Left cardiac atrium (tissue), 4 donors: ENCODE measurements at places on chromosomes 6 and 20. TPM values are rescaled to one million over a fixed set of nuclear protein-coding genes. Genes with fewer than 3 reads are reported as not detected.

PRKN gene
- total RNA-seq: 22.2 TPM

SCUBE3 gene
- total RNA-seq: 0.44 TPM

SIRPA gene
- total RNA-seq: 38.4 TPM

SLC17A1 gene
- not detected for total RNA-seq

BHLHE23 gene
- total RNA-seq: not detected

MTFR2 gene
- total RNA-seq: 0.31 TPM

PHACTR3 gene
- 6.4 TPM for total RNA-seq

EYS gene
- not detected for total RNA-seq

SASH1 gene
- total RNA-seq: 36.2 TPM

SS18L1 gene
- 7.6 TPM for total RNA-seq

OSER1 gene
- total RNA-seq: 19.9 TPM

DNAAF9 gene
- total RNA-seq: 17.2 TPM

BYSL gene
- 8.7 TPM for total RNA-seq

COL21A1 gene
- total RNA-seq: 12.5 TPM

OOEP gene
- total RNA-seq: 0.24 TPM

- no peak for DNase-seq
These were observed 605 bp upstream of the PPP1R16B start for GRCh38 chr20:38804682-38805501.

DNA sequence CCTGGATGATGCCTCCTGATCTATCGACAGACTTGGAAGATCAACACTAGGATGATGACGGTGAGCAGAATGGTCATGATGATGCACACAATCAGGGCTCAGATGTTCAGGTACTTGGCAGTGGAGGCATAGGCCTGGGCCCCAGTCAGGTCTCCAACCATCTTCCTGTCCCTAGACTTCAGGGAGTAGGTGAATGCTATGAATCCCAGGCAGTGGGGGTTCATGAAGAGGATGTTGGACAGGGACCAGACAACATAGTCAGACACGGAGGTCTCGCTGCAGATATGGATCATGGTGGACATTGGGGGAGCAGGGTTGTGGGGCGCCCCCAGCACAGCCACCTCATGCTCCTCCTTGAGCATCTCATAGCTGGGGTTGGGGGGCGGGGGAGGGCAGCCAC, 27.5 kb downstream of the HLA-F start:
- DNase-seq: no peak

- DNase-seq: no peak
These were observed 372.9 kb downstream of the SAMD5 start for GRCh38 chr6:147881432-147881831.

- DNase-seq: no peak
These were observed 329.7 kb upstream of the JARID2 start for GRCh38 chr6:14915888-14916832.

- no peak for DNase-seq
These were observed 56.4 kb upstream of the VSTM2L start for GRCh38 chr20:37846573-37846972.

- DNase-seq: no peak
These were observed 148.6 kb upstream of the MAN1A1 start for GRCh38 chr6:119497988-119498727.

DNA sequence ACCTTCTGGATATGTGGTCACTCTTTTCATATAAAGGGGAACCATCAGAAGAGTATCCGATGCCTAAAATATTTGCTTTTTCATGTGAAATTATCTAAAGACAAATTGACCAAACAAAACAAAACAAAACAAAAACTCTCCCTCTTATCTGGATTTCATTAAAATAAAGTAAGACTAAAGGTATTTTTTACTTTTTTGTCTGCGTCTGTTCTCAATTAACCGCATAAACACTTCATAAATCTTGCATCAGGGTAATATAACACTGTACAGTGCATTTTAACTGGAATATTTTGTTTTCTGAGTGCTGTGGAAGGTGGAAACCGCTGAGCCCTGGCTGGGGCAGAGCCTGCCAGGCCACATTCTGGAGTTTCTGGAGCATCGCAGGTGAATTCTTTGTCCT, 234.1 kb upstream of the ZFP64 start:
- DNase-seq: no peak

DNA sequence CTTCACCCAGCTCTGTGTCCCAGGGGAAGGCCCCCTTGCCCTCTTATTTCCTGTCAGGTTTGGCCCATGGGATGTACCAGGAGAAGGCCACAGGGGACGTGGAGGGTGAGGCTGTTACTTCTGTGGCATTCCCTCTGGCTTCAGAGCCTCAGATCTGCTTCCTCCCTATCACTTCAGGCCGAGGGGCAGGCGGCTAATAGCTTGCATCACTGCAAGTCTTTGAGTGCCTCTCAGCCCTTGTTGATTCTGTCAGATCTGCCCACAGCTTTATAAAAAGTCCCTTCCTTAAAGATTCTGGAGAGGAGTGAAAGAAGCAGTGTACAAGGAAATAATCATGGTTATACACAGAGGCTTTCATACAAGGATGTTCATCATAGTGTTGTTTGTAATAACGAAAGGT, 86.9 kb downstream of the LRFN2 start:
- no peak for DNase-seq

DNA sequence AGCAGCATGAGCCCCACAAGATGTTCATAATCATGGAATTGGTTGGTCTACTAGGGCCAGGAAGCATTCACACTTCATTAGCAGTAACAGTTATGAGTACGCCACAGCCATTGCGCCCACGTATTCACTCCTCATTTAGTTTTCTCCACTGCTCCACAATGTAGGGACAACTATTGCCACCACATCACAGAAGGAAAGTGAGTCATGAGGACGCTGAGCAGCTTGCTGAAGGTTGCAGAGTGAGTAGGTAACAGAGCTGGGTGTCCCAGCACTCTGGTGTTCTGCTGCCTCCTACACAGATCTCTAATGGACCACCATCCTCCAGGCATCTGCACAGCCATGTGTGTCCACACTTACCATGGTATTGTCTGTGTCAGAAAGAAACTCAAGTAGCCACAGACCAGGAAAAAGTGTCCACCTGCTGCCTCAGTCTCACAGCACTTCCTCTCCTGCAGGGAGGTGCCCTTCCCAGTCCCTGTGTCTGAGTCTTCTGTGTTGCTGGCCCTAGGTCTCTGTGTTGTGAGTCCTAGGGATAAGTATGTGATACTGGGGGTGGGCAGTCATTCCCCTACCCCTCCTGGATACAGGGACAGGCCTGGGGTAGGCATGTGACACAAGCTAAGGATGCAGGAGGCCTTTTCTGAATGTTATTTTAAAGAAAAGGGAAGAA, 103.9 kb downstream of the TTLL2 start:
- DNase-seq: no peak

GRCh38 chr6:32803416-32803815, 13.4 kb downstream of the HLA-DOB start:
- DNase-seq: no peak

GRCh38 chr6:136039185-136039584, 187.7 kb downstream of the PDE7B start:
- DNase-seq: no peak

DNA sequence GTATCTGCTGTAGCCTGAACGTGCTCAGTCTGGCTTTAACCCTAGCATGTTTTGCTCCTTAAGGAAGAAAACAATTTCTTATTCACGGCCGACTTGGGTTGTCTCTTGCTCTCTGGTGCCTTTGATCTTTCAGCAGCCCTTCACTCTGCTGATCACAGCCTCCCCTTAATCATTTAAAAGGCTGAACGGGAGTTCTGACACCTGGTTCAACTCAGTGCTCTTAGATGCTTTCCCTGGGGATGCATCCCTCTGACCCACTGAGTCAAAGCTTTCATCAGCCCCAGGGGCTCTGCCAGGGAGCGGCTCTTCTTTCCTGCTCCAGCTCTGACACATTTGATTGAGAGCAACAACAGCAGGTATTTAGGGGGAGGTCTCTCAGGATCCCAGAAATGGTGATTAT, 79.0 kb upstream of the FYN start:
- no peak for DNase-seq

- DNase-seq: peak; percentile 72
These were observed 551 bp downstream of the SYNCRIP start for GRCh38 chr6:85641897-85642773.

GRCh38 chr6:10759312-10759839, 11.8 kb downstream of the TMEM14B start:
- DNase-seq: no peak

DNA sequence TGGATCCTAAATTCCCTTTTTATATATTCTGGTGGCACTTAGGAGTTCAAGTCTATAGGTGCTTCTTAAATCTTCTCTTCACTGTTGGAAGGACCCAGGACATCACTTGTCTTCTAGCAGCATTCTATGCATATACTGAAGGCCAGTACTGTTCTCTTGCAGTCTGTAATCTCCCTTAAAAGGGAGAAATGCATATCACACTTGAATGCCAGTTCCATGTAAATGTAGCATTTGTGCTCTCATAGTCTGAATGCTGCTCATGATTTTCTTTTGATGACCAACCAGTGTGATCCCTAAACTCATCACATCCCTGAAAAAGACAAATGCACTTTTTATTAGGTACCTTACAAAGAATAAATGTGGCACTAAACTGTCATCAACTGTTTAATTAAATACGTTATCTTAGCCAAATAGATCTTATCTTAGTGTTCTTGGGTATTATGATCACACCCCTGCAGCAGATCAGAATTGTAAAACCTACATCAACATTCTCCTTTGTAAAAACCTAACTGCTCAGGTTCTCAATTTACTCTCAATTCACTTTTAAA, 176.1 kb downstream of the EPHA7 start:
- no peak for DNase-seq

DNA sequence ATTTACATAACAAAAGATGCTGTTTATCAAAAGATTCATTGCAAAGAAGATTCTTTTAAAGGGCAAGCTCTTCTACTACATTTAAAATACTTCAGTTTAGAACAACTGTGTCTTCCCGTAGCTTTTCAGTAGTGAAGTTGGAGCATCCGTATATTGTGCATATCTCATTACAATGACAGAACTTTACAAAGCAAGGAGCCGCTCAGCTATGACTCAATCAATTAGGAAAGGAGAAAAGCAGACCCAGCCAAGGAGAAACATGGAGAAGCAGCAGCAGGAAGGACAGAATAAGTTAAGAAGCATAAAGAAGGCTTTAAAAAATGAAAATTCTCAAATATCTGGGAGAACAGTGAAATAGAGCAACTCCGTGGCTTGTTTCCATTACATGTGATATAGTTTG, 132.6 kb upstream of the SMLR1 start:
- no peak for DNase-seq

DNA sequence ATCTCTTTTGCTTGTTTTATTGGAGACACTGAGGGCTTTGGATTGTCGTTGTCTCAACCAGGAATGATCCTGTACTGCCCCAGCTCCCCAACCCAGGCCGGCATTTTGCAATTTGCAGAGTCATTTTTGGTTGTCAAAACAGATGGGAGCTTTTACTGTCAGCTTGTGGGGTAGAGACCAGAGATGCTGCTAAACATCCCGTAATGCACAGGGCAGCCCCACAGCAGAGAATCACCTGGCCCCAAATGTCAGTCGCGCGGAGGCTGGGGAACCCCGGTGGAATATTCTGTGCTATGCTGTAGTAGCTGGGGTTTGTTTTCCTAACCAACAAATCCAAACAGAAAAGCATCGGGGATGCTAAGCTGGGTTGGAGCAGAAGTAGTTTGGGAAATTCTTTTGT, 99.7 kb downstream of the TSHZ2 start:
- DNase-seq: no peak

DNA sequence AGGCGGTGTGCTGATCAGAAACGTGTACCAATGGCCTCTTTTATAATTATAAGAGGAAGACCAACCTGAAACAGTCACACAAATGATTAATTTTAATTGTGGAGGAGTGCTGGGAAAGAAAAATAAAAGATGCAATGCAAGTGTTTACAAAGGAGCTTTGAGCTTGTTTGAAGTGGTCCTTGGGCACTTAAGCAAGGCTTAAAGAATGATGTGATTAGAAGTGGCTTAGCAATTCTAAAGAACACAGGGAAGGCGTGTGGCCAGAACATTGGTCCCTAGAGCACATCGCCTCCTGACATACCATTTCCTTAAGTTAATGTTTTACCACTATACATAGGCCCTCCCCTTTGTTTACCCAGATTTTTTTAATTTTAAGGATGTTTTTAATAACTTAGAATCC, 26.1 kb downstream of the PTPN1 start:
- no peak for DNase-seq

- no peak for DNase-seq
These were observed 93.5 kb downstream of the B3GAT2 start for GRCh38 chr6:70863343-70863742.

- no peak for DNase-seq
These were observed 5.0 kb downstream of the FAM209B start for GRCh38 chr20:56537997-56538396.

- DNase-seq: peak; percentile 63
These were observed 205.9 kb downstream of the ZMYND8 start for GRCh38 chr20:47150403-47151152.

DNA sequence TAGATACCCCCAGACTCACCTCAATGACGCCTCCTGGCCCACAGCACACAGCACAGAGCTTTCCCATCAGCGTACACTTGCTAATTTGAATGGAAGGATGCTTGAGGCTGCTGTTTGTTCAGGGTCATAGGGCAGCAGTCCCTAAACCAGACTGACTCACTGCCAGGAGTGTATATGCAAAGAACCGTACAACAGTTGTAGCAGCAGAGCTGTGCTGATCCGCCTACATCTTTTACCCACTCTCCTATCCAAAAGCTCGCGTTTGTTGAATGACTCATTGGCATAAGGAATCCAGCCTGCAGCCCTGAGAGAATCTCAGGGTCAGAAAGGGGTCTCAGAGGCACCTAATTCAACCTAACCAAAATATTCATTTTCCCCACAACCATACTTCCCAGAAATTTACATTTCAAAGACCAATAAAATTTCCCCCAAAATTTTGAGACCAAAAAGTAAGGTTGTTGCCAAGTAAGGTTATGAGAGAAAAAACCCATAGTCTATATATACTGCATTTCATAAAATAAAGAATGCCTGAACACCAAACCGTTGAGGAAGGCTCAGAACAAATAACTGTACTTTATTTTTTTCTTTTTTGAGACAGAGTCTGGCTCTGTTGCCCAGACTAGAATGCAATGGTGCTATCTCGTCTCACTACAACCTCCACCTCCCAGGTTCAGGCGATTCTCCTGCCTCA, 35.3 kb upstream of the CCND3 start:
- no peak for DNase-seq

DNA sequence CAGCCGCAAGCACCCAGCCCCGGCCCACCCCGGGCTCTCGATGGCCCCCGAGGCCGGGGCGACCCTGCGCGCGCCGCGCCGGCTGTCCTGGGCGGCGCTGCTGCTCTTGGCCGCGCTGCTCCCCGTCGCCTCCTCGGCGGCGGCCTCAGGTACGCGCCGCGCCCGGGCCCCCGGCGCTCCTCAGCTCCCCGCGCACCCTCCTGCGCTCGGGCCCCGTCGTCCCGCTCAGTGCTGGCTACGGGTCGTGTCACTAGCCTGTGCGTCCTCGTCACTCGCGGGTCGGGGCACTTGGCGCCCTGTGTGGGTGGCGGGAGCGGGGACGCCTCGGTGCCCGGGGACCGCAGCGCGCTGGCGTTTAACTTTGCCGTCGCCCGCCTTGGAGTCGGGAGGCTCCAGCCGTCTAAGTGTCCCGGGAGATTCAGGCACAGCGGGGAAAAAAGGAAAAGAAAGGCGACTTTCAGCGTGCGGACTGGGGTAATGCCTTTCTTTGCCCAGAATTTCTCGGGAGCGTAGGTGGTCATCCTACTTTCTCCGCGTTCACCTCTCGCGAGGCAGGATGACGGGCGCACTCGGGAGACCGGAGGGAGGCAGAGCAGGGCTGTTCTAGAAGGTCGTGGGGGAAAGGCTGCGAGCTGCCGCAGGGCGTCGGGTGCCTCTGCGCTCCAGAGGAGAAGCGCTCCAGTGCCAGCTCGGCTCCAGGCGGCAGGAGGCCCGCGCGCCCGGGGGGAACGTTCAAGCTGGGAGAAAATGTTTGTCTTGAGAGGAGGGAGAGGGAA, 545 bp downstream of the FNDC1 start:
- DNase-seq: no peak

GRCh38 chr20:47230811-47231256, 125.7 kb downstream of the ZMYND8 start:
- no peak for DNase-seq
